ENCODE measurements at places on chromosomes 3 and 15.

DNA sequence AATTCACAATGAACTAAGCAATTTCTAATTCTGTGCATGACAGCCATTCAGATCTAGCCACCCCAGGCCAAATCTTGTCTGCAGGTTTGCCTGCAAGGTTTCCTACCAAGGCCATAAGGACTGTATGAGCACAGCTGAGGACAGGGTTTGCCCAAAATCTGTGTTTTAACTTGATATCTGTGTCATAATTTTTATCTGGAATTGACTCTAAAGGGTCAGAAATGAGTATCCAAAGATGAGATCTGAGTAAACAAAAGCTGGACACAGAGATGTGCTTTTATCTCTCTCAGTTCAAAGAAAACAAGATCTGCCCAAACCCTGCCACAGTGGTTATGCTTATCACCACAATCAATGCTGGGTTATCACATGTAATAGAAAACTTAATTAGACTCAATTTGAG is 154.6 kb upstream of the COL8A1 start:
- DNase-seq, result no peak

DNA sequence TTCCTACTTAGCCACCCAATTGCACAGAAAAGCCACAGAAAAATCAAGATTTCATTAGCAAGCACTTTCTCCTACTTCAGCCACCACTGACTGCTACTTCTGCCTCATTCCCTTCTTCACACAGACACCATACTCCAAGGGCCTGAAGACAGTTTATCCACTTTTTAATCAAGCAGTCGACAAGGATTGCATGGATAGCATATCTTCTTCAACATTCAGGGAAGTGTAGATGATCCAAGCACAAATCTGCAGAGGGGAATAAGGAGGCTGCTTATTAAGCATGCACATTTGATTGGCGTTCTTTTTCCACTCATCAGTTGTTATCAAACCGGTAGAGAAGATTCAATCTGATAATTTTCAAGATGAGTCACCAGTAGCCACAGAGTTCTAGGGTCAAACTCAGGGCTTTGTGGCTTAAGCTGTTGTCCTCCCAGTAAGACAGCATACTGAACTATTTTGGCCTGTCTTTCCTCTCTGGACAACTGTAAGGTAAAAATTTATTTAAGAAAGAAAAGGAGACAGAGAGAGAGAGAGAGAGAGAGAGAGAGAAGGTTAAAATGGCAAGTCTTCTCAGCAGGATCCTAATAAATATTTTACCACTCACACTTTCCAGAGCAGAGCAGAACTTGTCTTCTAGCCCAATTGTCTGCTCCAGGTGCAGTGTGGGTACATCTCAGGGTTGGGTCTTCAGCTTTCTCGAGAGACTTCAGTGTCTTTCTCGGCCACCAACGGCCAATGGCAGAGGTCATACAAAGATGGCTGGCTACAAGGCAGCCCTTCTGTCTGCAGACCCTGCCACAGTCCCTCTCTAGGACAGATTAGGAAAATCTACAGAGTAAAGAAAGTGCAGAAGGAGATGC is 80.6 kb upstream of the BHLHE40 start:
- DNase-seq, result no peak

DNA sequence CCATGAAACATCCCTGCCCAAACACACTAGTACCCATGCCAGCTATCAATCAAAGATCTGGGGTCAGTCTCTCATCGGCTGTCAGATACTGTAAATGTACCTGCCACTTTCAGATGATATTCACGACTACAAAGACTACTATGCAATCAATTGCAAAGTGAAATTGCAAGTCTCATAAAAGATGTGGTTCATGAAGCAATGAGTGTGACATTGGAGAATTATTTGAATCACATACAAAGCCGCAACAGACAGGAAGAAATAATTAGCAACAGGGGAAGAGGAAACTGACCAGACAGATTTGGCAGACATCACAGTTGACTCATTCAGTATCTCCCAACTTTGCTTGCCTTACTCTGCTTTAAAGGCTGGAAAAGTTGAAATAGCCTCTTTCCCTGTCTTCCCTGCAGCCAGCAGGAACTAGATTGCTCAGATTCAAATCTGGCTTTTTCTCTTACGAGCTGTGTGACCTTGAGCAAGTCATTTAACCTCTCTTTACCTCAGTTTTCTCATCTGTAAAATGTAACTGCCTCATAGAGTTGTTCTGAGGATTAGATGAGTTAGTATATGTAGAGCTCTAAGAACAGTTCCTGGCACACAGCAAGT is 95.7 kb upstream of the C3orf80 start:
- DNase-seq, result peak; percentile 97

GRCh38 chr15:85318732-85319076 is 61.7 kb upstream of the AKAP13 start:
- DNase-seq, result no peak

DNA sequence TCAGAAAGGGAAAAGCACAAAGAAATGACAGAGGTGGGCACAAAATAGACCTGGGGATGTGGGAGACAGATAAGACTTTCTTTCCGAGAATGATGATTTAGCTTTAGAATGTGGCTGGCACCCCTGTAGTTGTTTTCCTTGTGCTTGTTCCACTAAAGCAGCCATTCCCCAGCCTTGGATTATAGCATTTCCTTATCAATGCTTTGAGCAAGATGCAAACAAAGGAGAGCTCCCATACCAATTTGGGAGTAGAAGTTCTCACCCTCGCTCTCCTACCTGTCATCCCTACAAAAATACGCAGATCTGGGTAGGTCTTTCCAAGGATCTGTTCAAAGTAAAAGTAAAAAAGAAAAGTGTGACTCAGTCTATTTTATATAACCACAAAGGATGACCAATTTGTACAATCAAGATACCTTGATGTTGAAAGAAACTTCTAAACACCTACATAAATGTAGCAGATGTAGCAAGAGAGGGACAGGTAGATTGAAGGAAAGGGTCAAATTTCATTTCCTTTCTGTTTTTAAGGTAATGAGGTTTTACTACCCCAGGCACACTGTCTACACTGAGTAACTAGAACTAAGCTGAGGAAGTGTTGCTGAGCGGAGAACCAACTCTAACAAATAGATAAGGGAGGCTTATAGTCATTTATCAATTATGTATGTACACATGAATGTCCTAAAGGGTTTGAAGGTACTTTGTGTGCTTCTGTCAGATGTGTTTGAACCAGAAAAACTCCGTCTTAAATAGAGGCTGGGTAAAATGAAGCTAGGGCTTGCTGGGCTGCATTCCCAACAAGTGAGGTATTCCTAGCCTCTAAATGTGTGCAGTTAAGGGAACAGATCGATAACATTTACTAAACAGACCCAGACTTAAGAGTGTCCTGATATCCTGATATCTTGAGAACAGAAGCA is 91.1 kb upstream of the LRRN1 start:
- no peak for DNase-seq

DNA sequence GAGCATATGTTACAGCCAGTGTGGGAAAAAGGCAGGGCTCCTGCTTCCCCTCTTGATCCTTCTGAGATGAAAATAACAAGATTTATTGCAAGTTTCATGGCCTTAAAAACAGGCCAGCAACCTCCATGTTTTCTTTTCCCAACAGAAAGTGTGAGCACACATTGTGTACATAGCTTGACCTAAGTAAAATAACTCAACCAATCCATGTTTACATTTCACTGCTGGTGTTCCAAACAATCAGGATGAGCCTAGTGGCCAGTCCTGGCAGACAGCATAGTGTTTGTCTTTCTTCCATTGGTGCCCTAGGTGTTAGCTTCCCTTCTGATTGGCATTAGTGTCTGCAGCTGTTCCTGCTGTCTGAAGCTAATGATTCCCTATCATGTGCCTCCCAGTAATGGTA is 847.7 kb downstream of the EPHA3 start:
- no peak for DNase-seq

DNA sequence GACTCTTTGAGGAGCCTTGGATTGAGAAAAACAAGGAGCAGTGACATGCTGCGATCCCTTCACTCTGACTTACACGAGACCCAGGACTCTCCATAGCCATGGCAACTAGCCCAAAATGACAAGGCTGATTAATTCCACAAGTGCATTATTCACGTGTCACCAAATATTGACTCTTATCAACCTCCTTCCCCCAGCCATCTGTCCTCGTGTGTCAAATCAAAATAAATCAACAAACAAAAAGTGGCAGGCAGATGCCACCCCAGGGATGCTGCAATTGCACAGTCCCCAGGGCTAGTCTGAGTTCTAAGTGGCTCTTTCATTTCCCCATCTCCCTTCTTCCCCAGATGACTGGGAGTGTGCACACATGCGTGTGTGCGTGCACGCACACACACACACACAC is 104.9 kb downstream of the AQP9 start:
- no peak for DNase-seq

GRCh38 chr3:141600331-141600730 is 113.5 kb downstream of the RASA2 start:
- no peak for DNase-seq

DNA sequence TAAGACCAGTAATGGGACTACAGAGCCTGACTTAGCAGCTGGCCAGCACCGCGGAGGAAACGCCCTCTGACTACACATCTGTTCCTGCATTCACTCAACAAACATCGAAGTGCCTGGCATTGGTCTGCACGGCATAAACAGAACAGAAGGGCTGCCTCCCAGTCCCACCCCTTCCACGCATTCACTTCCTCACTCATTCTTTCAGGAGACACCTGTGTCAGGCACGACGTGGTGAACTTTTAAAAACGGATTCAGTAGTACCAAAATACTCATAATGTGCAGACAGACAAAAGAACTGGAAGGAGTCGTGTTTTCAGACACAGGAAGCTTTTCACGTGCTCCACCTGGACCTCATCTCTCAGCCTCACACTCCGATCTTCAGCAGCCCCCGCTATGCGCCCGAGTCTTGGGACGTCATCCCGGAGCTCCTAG is 123.3 kb downstream of the XXYLT1 start:
- peak; percentile 47 for DNase-seq

DNA sequence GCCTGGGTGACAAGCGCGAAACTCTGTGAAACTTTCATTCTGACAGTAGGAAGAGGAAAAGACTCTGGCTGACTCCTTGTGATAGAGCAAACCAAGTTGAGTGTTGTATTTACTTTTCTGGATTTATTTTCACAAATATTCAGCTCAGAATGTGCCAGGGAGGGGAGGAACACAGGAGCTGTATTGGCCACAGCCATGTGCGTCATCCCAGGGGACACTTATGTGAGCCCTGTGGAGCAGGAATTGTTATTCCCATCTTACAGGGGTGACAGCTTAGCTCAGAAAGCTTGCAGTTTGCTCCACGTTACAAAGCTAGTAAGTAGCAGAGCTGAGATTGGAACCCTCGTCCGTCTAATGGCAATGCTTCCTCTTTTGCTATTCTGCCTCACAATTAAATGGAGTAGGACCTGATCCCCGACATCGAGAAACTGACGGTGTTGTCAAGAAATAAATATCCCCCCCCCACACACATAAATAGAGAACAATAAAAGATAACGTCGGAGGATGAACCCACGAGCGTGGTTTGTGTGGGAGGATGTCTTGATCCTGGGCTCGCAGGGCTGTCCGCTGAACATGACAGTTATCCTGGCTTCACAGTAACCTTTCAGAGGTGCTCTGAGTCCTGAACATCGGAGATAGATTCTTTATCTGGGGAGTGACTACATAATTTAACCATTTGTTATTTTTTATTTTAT is 151.6 kb upstream of the CTDSPL start:
- DNase-seq, result no peak

DNA sequence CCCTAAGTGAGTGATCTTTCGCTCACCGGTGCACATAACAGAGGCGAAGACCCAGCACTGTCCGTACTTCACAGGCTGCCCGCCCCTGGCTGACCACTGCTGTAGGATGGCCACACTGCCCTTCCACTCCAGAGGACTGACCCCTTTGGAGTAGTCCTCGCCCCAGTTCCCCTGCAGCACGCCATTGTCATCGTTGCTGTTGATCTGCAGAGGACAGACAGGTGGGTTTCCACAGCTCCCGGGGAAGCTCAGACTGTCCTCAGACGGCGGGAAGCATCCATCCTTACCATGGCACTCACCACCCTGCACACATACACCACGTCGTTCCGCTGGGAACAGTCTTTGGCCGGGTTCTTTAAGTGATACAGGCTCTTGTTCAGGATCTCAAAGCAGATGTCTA is 20.5 kb upstream of the TGM5 start:
- no peak for DNase-seq

All from BJ (cell line).